Pancreas (tissue), 10 donors: ENCODE measurements at places on chromosomes 7 and 10. TPM values are rescaled to one million over a fixed set of nuclear protein-coding genes. Genes with fewer than 3 reads are reported as not detected.

ACSM6 gene
- total RNA-seq: 3.6 TPM

SPDYE11 gene
- not detected for total RNA-seq

GPR146 gene
- 3.9 TPM for total RNA-seq

PRR15 gene
- 1.7 TPM for total RNA-seq

LIPK gene
- not detected for total RNA-seq

DNA sequence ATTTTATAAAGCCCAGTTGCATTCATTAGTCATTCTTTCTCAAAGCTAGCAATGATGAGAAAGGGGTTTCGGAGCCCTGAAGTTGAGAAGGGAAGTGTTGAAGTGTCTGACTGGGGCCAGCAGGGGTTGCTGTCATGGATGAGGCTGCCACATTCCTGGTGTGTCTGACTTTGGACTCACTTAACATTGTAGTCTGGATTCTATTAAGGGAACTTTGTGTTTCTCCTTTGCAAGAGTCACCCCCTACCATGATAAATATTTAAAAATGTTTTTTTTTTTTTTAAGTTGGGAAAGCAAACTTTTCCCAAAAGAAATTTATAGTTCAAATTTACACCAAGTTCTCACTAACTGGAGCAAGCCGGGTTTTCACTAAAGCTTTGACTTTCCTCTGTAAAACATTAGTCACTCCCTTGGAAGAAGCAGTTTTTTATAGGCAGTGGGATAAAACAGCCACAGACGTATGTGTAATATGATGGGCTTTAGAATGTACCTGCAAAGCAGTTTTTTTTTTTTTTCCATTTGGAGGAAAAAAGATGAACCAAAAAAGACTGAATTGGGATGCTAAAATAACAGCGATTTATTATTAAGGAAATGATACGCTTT is 243.6 kb downstream of the TWIST1 start:
- no peak for DNase-seq

- no peak for DNase-seq
These were observed 21.2 kb downstream of the INPP5A start for GRCh38 chr10:132558516-132559413.

GRCh38 chr10:113322843-113323242 is 230.0 kb upstream of the HABP2 start:
- DNase-seq: no peak

- DNase-seq: no peak
These were observed 3.2 kb downstream of the ZCWPW1 start for GRCh38 chr7:100425347-100425746.

DNA sequence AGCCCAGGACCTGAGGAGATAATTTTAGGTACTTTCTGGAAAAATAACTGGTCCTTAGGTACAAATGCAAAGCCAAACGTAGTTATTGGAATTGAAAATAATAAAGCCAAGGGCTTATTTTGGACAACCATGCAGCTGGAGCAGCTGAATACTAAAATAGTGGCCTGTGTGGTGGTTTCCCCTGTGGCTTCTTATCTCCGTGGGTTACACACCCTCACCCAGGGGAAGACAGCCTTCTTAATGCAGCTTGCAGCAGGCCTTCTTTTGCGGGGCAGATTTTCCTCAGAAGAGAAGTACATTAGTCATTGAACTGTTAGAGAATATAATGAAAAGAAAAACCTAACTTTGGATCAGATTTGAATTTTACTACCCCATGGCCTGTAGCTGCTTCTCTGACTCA is 133.5 kb downstream of the ST7 start:
- no peak for DNase-seq

DNA sequence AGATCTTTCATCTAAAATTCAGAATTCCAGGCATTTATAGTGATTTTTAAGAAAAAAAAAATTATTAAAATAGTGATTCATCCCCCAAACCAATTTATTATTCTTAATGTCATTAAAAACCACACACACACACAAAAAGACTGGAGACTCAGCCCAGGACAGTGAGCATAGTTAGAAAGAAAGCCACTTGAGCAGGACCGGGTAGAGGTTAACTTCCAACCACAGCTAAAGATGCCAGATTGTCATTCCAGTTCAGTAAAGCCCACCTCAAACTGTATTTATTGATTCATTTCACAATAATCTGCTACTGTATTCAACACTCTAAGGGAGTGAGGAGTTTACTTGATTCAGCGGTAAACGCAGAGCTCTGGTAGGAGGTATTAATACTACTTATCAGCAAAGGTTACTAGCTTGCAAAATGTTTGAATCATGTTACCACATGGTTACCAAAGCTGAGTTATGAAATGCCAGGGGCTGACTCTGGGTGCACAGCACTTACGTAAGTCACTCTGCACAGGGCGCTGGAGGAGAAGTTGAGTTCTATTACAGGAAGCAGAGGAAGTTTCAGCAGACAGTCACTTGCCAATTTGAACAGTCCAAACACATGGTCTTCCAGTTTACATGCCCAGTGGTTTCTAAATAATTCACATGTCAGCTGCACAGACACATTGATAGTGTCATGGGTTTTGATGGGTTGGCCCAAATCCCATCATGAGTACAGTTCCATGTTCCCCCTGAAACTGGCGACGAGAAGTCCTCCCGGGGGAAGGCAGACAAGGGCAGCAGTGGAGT is 64.6 kb downstream of the KLF6 start:
- DNase-seq: peak; percentile 18

GRCh38 chr7:137609500-137609899 is 237.3 kb downstream of the DGKI start:
- no peak for DNase-seq

DNA sequence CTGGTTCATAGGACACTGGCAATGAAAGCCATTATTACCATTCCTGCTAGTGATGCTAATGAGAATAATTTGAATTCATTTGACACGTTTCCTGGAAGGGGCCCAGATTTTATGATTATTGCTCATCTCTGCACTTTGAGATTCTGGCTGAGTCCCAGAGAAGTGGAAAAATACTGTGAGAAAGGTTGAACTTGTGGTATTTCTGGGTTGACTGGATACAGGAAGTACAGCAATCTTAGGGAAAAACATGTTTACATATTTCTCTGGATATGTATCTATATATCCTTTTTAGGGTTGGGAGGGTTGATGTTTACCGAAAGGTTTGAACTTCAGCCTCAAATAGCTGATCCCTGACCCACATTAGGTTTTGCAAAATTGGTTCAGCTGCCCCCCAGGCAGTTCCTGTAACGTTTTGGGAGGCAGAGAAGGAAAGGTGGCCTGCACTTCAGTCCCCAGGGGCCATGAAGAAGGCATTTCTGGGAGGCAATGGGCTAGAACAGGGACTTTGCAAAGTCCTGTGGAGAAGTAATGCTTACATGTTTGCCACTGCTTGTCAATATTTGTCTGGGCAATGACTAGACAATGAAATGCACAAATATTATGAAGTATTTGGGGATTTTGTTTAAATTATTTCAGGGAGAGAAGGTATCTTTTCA is 253.7 kb upstream of the PITRM1 start:
- no peak for DNase-seq

GRCh38 chr10:103204353-103205255 is 11.5 kb upstream of the NT5C2 start:
- DNase-seq: no peak

GRCh38 chr10:33241351-33241750 is 93.1 kb downstream of the NRP1 start:
- no peak for DNase-seq

DNA sequence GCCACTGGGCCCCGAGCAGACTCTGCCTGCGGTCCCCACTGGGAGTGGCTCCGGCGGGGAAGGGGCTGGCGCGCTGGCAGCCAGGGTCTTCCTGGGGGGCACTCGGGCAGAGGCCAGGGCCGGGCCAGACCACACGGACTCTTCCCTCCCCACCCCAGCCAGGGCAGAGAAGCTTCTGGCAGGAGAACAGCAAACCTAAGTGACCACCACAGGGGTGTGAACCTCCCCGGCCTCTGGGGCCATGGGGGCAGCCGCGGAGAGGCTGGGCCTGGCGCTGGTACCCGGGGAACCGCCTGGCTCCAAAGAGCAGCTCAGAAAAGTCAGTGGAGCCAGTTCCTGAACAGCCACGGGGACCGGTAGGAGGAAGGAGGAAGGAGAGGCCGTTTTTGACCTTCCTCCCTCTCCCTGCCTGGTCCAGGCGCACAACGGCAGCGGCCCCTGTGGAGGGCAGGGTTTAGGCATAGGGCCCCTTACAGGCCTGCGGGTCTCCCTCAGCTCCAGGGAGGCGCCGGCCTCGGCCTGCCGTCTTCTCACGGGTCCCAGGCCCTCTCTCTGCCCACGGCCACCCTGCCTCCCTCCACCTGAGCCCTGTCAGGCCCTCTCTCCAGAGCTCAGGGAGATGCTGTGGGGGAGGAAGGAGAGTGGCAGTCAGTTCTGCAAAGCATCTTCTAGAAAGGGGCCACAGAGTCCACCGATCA is 51.8 kb downstream of the TMEM209 start:
- no peak for DNase-seq
